ENCODE measurements at places on chromosomes 1 and 21.

DNA sequence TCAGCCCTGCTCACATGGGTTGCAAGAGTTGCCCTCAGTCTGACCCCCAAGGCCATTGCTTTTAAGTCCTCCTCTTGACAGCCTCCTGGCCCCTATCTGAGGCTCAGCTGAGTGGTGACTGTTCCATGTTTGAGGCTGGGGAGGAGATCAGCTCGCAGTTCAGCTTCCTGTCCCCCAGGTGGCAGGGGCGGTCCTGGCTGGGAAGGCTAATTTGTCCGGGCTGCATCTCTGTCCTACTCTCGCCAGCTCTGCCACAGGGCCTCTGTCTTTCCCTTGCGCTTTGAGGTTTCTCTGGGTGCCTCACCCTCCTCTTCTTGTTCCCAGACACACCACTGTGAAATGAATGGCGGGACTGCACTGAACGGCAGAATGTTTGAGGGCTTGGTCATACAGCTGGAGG is 157.3 kb downstream of the KCNJ6 start:
- no peak for DNase-seq

GRCh38 chr21:28522014-28522799 is 470.5 kb downstream of the LTN1 start:
- DNase-seq, result no peak

- no peak for DNase-seq
Observed at GRCh38 chr1:59499273-59499942, 202.5 kb downstream of the FGGY start.

- peak; percentile 32 for DNase-seq
Observed at GRCh38 chr1:11838349-11839272, 9.0 kb downstream of the NPPA start.

DNA sequence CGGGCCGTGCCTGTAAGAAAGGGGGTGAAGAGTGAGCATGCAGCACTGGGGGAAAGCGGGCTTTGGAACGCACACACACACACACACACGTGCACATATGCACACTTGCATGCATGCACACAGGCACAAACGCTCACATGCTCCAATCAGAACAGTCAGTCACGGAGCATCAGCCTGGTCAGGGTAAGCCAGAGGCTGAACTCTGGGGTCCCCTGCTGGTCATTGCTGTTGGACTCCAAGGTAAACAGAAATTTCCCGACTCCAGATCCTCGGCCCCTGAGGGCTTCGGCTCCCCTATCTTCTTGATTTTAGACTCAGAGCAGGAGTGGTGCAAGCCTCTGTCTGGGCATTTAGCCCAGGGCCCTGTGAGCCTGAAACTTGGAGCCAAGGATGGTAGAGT is 54.2 kb downstream of the SYT2 start:
- DNase-seq, result no peak

- DNase-seq, result no peak
Observed at GRCh38 chr1:71390518-71390917, 309.7 kb upstream of the ZRANB2 start.

GRCh38 chr1:40197656-40198055 is 36.5 kb downstream of the RLF start:
- DNase-seq, result no peak

- no peak for DNase-seq
Observed at GRCh38 chr1:234851450-234852438, 241.8 kb upstream of the IRF2BP2 start.

GRCh38 chr1:109365642-109366204 is 32.0 kb downstream of the SORT1 start:
- no peak for DNase-seq

GRCh38 chr1:150869683-150870082 is 6.7 kb downstream of the ARNT start:
- no peak for DNase-seq

- no peak for DNase-seq
Observed at GRCh38 chr1:43395523-43395922, 5.8 kb downstream of the SZT2 start.

DNA sequence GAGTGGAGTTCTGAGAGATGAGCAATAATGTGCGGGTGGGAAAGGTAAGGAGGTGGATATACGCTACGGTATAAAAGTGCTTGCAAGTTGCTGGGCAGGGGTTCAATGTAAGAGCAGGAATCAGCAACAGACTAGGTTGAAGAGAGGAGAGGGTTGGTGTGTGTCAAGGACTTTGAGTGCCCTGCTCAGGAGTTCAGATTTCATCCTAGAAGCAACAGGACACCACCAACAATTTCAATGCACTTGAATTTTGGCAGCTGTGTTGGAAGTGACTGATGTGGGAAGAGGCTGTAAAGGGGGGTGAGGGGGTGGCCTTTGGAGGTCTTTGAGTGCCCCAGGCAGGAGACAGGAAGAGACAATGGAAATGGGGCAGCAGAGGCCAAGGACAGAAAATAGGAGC is 57.3 kb downstream of the RHOU start:
- no peak for DNase-seq

- DNase-seq, result peak; percentile 53
Observed at GRCh38 chr1:3618881-3619671, 5.7 kb upstream of the TPRG1L start.

GRCh38 chr1:220681220-220681880 is 8.8 kb upstream of the C1orf115 start:
- DNase-seq, result no peak

GRCh38 chr1:209705033-209705598 is 470 bp downstream of the HSD11B1 start:
- DNase-seq, result no peak

DNA sequence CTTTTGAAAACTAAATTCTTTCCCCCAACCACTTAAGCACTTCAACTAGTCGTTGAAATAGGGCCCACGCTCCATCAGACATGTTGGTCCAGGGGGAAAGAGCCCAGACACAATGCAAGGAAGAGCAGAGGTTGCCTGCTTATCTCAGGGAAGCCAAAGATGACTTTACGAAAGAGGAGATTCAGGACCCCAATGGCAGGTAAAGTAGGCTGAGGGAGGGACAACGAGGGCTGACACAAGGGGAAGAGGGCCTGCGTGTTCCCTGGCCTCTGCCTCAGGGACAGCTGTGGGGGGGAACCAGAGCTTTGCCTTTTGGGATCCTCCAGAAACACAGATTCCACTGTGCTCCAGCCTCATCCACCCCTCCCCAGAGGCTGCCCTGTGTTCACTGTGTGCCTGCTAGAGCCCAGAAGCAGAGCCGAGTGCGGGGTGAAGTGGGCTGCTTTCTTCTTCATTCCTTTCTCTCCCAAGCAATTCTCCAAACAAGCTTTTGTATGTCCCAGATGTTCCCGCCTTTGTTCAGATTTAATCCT is 135.5 kb upstream of the GRIK3 start:
- DNase-seq, result no peak

DNA sequence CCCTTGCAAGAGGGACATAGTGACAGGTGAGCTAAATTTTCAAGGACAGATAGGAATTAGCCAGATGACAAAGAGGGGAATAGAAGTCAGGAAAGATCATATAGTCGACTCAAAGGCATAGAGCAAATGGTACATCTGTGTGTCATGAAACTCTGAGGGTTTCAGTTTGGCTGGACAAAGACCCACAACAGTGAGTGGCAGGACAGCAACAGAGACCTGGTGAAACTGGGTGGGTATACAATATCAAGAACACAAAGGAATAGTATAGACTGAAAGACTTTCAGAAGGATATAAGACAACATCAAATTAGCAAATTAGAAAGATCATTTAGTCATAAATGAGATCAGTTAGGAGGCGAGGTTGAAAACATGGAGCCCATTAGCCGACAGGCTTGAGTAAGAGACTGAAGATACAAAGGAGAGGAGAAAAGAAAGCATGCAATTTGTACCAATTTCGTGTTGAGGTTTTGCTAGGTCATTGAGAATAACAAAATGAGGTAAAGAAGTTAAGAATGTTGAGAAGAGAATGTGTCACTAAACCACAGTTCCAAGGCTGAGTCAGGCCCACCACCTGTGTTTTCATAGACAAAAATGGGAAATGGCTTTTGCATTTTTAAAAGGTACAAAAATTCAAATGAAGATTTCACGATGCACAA is 213.8 kb downstream of the HHIPL2 start:
- DNase-seq, result no peak

DNA sequence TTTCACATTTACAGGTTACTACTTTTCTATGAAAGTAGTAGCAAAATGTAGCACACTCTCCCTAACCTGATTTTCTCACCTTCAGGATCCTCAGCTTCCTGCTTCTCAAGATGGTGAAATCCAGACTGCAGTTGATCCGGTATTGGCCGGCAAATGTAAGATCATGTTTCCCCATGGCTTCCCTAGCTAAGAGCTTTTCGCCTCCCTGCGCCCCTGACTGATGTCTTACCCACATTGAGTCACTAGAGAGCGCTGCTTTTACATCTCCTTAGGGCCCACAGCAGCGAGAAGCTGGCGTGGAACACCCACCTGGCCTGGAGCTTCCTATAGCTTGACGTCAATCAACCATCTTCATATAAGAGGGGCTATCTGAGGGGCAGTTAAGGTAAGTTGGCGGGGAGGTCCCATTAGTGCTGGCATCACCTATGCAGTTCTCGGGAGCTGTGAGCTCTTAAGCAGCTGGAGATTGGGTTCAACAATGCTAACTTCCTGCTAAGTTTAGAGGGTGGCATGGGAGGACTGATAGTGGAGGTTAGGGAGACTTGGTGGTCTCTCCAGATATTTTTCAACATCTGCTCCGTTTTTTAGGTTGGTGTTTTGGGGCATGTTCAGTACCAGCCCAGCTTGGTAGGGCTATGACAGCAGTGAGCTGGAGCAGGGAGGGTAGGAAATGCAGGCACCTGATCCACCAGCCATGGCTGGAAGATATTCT is 5.5 kb downstream of the PTPN7 start:
- DNase-seq, result no peak

DNA sequence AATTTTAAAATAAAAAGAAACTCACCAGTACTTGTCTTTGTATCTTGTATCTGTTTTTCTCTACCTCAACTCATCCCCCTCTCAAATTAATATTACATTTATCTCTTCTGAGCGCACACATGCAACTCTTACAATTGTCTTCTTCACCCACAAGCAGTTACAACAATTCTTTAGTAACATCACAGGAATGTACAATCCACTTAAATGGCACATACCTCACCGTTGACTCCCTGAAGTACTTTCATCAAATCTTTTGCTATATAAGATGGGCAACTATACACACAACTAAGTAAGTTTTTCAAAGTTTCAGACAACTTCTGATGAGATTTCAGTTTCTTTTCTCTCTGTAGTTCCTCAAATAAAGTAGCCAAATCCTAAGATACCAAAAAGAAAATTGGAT is 28.3 kb downstream of the HEATR1 start:
- DNase-seq, result no peak

- DNase-seq, result no peak
Observed at GRCh38 chr1:156958247-156958714, 37.8 kb downstream of the LRRC71 start.

- DNase-seq, result no peak
Observed at GRCh38 chr21:42302076-42302650, 13.0 kb downstream of the TFF3 start.

DNA sequence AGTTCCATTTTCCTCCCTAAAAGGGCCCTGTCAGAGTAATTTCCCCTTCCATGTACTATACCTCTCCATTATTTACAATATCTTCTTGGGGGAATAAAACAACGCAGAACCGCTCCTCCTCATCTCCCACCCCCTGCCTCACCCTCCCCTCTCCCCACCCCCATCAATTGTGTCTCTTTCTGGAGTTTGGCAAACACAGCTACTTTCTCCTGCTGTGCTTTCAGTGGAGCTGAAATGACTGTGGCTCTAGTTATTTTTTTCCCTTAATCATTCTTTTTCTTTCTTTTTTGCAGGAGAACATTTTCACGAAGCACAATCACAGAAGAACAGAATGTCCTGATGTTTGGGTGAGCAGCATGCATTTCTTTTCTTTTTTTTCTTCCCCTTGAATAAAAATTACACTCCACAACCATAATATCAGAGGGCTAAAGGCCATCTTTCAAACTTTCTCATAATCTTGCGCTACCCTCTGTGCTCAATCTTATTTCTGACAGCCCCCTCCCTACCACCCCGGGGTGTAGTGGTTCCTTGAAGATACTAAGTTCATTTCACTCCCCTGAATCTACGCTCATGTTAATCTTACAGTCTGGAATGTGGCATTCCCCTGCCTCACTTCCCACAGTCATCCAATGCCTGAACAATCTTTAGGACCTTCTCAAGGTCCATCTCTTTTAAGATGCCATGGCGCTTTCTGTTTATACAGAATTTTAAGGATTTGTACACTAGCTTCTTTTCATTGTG is 8.8 kb upstream of the PLXNA2 start:
- DNase-seq, result no peak

DNA sequence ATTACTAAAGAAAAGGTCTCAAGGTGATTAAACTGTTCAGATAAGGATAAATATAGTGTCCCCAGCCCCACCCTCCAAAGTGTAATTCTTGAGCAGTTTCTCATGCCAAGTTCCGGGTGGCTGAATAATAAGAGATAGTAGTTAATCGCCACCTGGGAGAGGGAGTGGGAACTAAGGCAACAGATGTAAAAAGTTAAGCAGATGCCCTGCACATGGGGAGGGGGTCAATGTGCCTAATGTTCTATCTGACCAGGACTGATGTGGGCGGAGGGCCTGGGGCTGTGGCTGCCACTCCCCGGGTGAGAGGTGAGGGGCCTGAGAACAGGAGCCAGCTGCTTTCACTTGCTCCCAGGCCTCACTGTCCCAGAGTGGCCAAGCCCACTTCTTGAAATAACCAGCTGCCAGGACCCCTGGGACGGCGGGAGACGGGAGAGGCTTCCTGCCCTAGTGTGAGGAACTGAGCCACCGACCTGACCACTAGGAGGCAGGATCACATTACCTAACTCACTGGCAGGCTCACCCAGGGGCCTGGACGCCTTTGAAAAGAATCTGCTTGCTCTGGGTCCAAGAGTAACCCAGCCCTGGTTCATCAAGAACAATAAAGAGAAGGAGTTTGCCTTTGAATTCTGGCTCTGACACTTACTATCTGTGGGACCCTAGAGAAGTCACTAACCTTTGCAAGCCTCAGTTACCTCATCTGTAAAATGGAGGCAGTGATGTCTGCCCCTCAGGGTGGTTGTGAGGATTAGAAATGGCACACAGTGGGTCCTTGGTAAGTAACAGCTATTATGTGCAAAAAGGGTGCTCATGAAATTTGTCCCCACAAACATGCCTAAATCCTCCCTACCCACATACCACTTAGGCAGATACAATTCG is 179.2 kb downstream of the ATG4C start:
- DNase-seq, result no peak

- no peak for DNase-seq
Observed at GRCh38 chr21:38280454-38280853, 23.7 kb downstream of the KCNJ15 start.

DNA sequence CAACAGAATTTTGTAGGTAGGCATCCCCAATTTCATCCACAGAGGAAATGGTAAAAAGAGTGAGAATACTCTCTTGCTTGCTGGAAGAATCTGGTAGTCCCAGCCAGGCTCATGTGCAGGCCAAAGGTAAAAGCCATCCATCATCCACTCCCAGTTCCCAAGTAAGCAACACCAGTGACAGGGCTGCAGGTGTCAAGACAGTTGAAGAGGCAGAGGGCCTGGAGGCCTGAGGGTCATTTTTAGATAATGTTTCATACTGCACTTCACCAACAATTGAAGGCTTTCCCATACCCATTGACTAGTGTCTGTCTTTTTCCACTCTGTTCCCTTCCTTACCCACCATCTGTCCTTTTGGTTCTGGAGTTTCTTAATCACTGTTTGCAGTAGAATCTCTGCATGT is 141.7 kb upstream of the L1TD1 start:
- no peak for DNase-seq

All from activated CD4-positive, CD25-positive, alpha-beta regulatory T cell (primary cell).